ENCODE measurements at places on chromosomes 5 and 9.

DNA sequence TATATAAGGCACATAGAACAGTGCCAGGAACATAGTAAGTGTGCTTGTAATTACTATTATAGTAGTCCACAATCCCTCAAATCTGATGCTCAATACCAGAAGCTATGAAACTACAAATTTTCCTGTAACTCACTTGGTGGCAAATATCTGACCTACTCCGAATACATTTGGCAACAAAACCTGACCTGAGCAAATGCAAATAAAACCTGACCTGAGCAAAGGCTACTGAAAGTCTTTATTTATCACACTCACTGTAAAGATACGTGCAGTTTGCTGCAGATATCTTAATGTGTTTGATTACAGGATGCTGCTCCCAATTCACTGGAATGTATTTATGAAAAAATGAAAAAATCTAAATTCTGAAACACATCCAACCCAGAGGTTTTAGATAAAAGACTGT is 7.1 kb downstream of the MEGF9 start:
- no peak for DNase-seq

- DNase-seq, result no peak
Measured at GRCh38 chr5:135543485-135544304, 7.9 kb upstream of the NEUROG1 start.

- DNase-seq, result no peak
Measured at GRCh38 chr9:71003346-71003745, 118.1 kb downstream of the TRPM3 start.

GRCh38 chr9:88259001-88259400 is 120.7 kb upstream of the SPATA31C2 start:
- DNase-seq, result no peak

DNA sequence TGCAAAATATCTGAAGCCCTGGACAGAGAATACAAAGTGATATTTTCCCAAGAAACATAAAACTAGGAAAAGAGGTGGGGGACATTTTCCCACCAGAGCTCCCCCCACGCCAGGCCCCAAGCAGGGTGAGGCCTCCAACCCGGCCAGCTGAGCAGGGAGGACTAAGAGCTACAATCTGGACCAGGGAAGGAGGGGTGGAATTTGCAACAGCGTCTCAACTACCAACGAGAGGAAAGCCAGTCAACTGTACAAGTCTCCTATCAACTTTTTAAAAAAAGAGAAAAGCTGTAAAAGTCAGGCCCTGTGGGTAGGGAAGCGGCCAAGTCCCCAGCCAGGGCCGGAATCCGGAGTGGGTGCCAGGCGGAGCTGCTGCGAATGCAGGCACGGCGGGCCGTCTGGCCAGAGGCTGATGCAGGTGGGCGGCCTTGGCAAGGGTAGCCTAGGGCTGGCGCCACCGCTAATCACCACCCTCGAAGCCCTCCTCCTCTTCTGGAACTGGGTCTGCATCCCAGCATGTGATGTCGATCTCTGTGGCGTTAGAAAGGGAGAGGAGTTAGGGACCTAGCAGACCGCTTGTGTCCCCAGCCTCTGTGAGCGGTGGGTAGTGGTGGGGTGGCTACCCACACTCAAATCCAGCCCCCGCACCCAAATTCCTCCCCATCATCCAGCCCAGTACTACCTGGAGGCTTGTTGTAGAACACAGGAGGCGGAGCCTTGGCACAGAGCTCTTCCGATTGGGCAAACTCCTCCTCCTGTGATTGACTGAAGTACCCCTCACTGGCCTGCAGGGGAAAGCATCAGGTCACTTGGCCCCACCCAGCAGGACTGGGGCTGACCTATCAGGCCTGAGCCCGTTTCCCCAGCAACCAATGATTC is 10.6 kb downstream of the PRR7 start:
- peak; percentile 95 for DNase-seq

- peak; percentile 24 for DNase-seq
Measured at GRCh38 chr5:73189871-73190376, 16.9 kb downstream of the TMEM174 start.

DNA sequence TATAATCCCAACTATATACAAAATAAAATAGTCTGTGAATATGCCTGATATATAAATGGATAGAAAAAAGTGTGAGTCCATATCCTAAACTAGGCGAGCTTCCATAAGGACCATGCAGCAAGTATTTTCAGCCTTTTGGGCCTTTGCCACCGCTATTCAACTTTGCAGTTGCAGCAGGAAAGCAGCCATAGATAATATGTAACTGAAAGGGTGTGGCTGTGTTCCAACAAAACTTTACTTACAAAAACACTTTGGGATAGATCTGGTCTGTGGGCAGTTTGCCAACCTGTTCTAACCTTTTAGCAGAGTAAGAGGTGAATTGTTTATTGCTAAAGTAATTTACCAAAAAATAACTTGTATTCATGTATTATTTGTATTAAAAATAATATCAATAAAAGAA is 127.8 kb upstream of the GPR151 start:
- DNase-seq, result no peak

DNA sequence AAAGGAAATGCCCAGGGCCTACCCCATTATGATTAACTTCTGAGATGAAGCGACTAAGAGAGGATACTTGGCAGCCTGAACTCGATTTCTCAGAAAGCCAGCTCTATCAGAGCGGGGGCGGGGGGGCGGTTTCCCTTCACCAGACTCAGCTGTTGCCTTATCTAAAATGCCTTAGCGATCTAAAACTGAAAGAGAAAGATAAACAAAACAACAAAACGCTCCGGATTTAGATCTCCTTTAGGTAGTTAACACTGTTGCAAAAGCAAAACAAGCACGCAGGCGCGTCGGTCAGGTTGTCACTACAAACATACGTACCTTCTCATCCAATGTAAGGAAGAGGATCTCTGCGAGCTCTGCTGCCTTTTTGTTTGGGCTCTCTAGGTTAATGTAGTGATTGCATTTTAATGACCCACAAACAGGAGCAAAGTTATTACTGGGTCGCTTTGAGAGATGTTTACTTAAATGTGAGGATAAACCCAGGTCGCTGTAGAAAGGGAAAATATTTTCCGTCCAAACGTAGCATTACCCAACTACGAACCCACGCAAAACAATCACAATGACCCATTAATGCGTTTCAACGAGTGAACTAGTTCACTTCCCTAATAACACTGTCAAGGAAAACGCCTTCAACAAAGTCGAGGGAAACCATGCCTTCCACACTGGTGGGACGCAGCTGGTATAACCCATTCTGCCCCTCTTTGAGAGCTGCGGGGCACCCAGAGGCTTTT is 982 bp downstream of the EPB41L4A start:
- DNase-seq, result no peak

All from HFF-Myc (cell line).